ENCODE measurements at places on chromosomes 1 and 21. TPM values are rescaled to one million over a fixed set of nuclear protein-coding genes. Genes with fewer than 3 reads are reported as not detected.

The CLDN19 gene
- polyA plus RNA-seq = not detected

The HSPA13 gene
- 13.6 TPM for polyA plus RNA-seq

The PAFAH2 gene
- 12.4 TPM for polyA plus RNA-seq

The DCDC2B gene
- 0.09 TPM for polyA plus RNA-seq

The TMEM183A gene
- 66.0 TPM for polyA plus RNA-seq

The FBLIM1 gene
- polyA plus RNA-seq = not detected

The S100A1 gene
- polyA plus RNA-seq = not detected

GRCh38 chr1:150804671-150805070, 3.4 kb downstream of the CTSK start:
- no peak for DNase-seq
- no peaks in the 10 kb centered on the region for H3K36me3 ChIP-seq
- H3K27ac ChIP-seq = no peak overlapping the region
- H3K4me3 ChIP-seq = no peak overlapping the region
- no peaks in the 10 kb centered on the region for H3K4me1 ChIP-seq
- no peaks in the 10 kb centered on the region for H3K27me3 ChIP-seq

DNA sequence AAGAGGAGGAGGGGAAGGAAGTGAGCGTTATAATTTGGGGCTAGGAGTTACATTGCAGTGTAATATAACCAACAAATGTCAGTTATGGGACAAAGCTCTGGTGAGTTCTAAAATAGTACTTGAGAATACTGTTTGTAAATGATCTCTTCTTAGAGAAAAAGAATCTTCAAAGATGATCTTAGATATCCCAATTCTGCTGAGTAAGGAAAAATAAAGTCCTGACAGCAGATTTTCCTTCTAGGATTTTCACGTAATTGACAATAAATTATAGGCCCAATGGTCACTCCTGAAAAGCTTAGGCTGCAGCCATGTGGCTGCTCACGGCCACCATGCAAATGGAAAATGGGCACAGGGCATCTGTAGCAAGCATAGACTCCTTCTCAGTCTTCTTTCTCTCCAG, 241.6 kb downstream of the SIPA1L2 start:
- no peaks in the 10 kb centered on the region for H3K4me1 ChIP-seq
- no peaks in the 10 kb centered on the region for H3K27me3 ChIP-seq
- H3K27ac ChIP-seq = no peak overlapping the region
- H3K36me3 ChIP-seq = no peaks in the 10 kb centered on the region
- no peak overlapping the region for H3K4me3 ChIP-seq
- DNase-seq = no peak

DNA sequence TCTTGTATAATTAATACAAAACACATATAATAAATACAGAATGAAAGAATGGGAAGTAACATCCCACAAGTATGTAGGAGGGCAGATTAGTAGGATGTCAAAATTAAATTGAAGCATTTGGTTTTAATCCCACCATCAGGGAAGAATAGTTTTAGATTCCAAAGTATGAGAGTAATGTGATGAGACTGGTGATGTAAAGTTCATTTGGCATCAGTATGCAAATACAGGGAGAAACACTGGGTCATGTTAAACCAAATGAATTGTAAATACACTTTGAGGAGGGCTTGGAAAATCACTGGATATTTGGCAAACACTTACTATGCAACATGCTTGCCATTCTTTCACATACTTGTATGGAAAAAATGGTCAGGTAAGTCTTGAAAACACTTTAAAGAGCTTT, 358.8 kb downstream of the DPYD start:
- H3K4me3 ChIP-seq = no peak overlapping the region
- H3K27ac ChIP-seq = no peak overlapping the region

GRCh38 chr1:151165281-151165737, 393 bp downstream of the LYSMD1 start:
- H3K27ac ChIP-seq = peak overlapping the region; percentile 65
- DNase-seq = no peak
- peaks cover 36% of the 10 kb centered on the region for H3K36me3 ChIP-seq
- no peaks in the 10 kb centered on the region for H3K27me3 ChIP-seq
- H3K4me3 ChIP-seq = peak overlapping the region; percentile 100
- H3K4me1 ChIP-seq = peaks cover 34% of the 10 kb centered on the region

GRCh38 chr1:170765712-170766330, 101.9 kb downstream of the PRRX1 start:
- DNase-seq = no peak
- H3K27ac ChIP-seq = no peak overlapping the region
- no peaks in the 10 kb centered on the region for H3K4me1 ChIP-seq
- H3K27me3 ChIP-seq = no peaks in the 10 kb centered on the region
- no peaks in the 10 kb centered on the region for H3K36me3 ChIP-seq
